ENCODE measurements at places on chromosomes 2 and 18.

GRCh38 chr2:6965071-6965795 lies 48.0 kb downstream of the RNF144A start:
- DNase-seq: no peak

DNA sequence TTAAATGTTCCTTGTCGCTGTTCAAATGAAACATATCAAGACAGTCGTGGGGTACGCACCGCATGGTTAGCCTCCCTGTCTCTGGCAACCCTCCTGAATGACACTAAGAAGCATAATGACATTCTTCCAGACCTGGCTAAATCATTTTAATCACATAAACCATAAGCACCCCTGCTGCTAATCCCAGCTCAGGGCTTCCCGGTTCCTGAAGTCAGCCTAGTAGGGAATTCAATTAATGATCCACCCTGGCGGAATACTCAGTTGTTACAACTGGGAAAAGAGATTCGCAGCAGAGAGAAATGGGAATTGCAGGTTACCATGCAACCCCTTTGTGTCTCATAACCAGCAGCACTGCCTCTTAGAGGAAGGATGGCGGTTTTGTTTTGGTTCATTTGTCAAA lies 200.8 kb upstream of the AGAP1 start:
- DNase-seq: no peak

GRCh38 chr2:29549069-29549380 lies 372.4 kb downstream of the ALK start:
- no peak for DNase-seq

DNA sequence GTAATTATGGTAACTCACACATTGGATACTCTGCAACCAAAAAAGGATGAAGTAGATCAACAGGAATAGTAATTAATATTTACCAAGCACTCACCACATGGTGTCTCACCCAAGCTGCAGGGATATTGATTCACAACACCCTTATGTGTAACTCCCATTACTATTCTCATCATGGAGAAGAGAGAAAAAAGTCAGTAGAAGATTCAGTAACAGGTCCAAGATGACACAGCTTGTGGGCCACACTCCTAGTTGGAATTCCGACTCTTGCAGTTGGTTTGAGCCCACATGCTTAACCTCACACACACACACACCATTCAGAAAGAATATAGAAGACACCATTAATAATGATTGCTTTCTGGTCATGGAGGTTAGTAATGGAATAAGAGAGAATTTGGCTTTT lies 1.7 kb upstream of the MLPH start:
- no peak for DNase-seq

DNA sequence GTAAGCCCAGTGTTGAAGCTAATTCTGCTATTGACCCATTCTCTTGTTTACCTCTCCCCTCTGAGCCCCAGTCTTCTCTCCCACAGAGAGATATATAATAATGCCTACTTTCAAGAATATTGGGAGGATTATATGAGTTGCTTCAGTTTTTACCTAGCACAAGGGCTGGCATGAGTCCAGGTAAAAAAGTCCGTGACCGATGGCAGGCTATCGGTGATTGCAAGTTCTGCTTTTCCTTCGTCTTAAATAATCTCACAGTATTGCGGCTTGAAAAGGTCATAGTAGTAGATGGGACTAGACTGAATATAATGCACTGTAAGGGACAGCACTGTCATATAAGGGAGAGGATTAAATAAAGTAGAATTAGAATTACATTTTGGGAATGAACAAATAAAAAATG lies 77.6 kb downstream of the KIF5C start:
- DNase-seq: no peak

- DNase-seq: no peak
Observed at GRCh38 chr2:82636402-82637020, 1822.6 kb downstream of the SUCLG1 start.

DNA sequence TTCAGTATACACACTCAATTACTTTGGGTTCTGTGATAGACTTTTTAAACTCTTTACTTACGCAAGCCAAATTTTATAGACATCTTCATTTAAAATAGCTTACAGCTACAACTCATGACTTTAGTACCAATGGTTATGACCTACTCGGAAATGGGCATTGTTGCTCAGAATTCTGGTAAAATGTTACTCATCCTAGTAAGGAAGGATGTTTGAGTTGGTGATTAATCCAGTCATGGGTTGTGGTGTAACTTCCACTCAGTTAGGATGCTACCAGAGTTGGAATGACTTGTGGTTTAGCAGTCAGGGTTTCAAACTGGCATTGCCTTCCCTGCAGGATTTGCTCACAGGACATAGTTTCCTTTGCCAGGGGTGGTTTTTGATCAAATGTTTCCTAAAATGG lies 7.4 kb upstream of the NPC1 start:
- DNase-seq: peak; percentile 79

DNA sequence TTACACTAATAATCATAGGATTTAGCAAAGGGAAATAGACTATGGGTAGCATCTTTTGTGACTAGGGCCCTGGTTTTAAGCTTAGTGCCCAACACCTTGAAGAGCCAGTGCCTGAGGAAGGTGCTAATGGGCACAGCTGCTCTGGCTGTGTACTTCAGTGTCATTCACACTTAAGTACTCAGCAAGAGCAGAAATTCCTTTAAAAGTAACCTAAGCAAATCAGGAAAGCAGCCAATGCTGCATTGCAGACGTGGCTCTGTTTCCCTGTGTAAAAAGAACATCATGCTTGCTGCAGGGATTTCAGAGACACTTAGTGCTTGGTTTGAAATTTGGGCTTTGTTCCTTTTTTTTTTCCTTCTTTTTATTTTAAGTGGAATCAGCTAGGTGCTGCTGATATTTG lies 505.4 kb downstream of the SUCLG1 start:
- no peak for DNase-seq

DNA sequence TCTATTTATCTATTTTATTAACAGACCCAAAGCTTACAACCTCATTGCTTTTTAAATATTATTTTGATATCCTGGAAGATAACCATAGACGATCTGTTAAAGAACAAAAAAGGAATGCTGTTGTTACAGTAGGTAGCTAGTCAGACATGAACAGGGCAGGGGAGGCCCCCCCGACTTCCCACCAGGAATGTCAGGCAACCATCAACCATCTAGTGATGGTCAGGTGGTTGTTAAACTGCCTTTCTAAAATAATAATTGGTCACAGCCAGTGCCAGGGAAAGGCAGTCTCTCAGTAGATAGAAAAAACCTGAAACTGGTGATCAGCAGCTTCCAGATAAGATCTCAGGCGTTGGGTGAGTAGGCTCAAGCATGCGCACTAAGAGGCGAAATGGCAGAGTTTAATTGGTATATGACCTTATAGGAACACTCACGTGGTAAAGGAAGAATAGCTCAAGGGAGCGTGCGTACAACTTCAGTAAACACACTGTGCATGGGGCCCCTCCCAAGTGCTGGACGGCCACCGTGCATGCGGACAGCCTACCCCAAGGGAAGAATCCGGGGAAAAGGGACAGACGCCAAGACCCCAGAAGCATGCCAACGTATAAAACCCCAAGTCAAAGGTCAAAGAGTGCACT lies 32.5 kb upstream of the CCL20 start:
- no peak for DNase-seq

DNA sequence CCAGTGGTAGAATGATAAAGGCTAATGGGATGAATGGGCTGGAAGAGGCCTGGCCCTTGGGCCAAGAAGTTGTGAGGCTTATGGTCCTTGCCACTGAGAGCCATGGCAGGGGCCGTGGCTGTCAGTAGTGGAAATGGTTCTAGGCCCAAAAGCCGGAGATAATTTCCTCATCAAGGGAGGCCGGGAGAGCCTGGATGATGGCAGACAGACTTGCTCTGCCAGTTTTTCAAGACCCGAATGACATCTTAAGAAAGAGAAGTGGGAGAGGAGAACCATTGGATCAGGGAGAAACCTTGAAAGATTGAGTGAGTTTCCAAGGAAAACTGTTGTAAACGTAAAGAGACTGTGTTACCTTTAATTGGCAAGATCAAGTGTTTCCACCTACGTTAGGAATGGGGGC lies 46.3 kb upstream of the VPS54 start:
- no peak for DNase-seq

DNA sequence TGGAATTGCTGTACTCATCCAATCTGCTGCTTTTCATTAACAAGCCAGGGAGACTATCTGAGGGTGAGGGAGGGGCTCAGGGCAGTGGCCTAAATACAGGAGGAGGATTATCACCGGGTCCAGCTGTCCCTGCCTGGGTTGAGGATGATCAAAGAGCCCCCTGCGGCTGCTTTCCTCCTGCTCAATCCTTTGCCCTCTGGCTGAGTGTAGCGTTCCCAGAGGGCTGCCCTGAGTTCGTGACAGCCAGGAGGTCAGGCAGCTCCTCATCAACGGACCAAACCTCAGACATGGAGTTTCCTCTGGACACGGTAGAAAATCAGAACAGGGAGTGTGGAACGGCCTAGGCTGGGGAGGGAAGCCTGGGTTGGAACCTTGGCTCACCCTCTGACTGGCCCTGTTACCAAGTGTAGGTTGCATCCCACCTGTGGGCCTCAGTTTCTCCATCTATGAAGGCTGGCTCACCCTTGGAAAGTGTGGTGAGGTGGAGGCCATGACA lies 23.5 kb downstream of the CIB4 start:
- no peak for DNase-seq

DNA sequence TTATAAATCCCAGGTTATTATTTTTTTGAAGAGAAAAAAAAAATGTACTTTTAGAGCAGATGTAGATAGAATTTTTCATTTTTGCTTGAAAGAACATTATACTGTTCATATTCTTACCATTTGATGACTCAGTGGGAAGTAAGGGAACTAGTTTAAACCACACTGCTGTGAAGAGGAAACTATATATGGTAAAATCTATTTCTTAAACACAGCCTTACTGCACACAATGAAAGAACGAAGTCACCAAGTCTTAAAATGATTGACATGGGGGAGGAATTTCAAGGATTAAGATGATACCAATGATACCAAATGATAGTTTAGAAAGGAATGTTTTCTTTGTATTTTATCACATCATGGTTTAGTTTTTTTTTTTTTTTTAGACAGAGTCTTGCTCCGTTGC lies 5.0 kb downstream of the ACTR2 start:
- DNase-seq: peak; percentile 53

- DNase-seq: no peak
Observed at GRCh38 chr2:190891372-190891771, 10.8 kb downstream of the GLS start.

GRCh38 chr2:12442476-12442847 lies 274.3 kb upstream of the TRIB2 start:
- no peak for DNase-seq
